ENCODE measurements at places on chromosomes 4 and X.

DNA sequence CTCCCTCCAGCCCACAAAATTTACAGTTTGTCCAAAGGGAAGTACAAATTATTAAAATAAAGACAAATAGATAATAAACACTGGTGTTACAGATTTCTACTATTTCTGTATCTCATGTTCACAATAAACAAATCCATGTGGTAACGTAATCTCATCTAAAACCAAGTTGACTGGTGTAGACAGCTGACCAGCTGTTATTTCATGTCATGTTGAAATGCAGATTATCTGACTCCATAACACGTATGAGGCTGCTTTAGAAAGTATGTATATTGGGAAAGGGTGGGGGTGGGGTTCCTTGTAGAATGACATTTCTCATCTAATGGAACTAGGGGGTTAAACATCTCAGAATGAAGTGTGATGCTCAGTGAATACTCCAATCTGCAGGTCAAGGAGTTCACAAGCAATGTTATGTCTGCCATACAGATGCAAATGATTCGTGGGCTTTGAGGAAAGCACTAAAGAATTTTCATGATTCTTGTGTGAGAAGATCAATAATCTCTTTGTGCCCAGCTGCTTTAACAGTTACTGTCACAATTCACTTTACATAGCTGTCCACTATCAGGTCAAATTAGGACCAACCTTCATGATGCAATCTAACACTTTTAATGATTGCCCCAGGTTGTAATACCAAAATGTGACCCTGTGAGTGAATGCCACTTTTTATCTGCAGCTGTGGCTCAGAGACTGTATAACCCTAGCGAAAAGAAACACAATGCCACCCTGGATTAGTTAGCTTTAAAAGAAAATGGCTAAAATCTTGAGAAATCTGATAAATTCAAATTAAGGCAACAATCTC, 114.0 kb downstream of the ENOX2 start:
- DNase-seq = no peak

- DNase-seq = no peak
Measured at GRCh38 chrX:19640693-19641374, 125.5 kb upstream of the MAP3K15 start.

GRCh38 chr4:167210166-167210565, 24.1 kb downstream of the SPOCK3 start:
- no peak for DNase-seq

- DNase-seq = no peak
Measured at GRCh38 chrX:68935362-68935761, 106.5 kb downstream of the EFNB1 start.

DNA sequence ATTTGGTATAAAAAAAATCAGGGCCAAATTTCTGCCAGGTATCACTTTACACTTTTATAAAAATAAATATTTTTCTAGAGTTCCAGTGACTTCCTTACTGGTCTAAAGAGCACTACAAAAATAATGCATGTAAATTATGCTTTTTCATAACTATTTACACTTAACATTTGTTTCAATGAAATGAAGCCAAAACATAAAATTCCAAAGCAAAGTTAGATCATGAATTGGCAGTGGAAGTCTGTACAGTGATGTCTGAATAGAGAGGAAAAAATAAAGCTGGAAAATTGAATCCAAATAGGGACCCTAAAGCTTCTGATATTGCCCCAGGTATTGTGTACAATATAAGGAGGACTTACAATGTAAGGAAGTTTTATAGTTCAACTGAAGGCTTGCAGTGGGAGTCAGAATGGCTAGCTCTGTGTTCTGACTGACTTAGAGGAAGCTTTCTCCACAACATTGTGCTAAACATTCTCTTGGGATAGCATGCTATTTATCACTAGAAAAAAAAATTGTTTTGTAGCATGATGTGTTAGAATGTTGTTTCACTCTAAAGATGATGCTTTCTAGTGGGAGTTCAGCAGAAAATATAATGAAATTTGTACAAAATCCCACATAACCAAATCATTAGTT, 288.2 kb upstream of the UGT8 start:
- no peak for DNase-seq

- no peak for DNase-seq
Measured at GRCh38 chr4:22233230-22233629, 282.6 kb downstream of the ADGRA3 start.

DNA sequence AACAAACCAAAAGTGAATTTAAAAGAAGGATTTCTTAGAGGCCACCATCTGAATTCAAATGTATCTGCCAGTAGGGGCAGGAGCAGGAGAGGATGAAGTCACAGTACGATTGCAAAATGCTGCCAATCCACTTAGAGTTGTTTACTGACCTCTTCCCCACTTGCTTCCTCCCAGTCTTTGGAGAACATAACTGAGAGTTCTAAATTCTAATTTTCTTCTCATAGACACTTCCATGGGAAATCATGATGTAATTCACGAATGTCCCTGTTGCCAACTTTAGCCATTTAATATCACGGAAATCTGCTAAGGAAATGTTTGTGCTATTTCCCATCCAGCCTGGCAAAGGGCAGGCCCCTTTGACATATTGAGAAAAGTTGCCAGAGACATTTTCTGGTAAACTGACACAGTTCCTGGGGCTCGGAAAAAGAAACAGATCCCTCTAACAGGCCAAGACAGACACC, 33.6 kb upstream of the NOCT start:
- no peak for DNase-seq

- no peak for DNase-seq
Measured at GRCh38 chr4:180688480-180688879, 1554.7 kb upstream of the TENM3 start.

GRCh38 chr4:2930758-2931511, 32.3 kb downstream of the NOP14 start:
- DNase-seq = no peak

DNA sequence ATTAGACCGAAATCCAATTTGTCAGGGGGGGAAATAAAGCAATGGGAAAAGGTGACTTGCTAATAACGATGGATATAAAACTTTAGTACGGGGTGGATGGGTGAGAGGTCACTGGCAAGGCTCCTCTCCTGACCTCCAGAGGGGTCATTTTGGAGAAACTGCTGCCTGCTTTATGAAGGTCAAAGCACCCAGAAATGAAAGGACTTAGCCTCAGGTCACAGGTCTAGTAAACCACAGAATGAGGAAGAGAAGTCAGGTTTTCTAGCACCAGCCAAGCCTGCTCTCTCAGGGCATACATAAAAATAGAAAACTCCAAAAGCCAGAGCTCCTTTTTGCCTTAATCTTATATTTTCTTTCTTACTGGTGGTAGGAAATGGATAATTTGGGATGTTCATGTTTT, 134.2 kb downstream of the SHROOM3 start:
- DNase-seq = no peak
